ENCODE measurements at places on chromosomes 4 and X. TPM values are rescaled to one million over a fixed set of nuclear protein-coding genes. Genes with fewer than 3 reads are reported as not detected.

The CSAG3 gene
- total RNA-seq: not detected

The MAGEA8 gene
- not detected for total RNA-seq

The GUCY1B1 gene
- 54.5 TPM for total RNA-seq

The BCAP31 gene
- 115 TPM for total RNA-seq

The CT45A3 gene
- not detected for total RNA-seq

The CCDC158 gene
- under 0.01 TPM for total RNA-seq

Measured in smooth muscle cell of trachea (primary cell).